Activated effector memory CD4-positive, alpha-beta T cell treated with Interleukin-2 at 50 U/mL for 16 hours (primary cell): ENCODE measurements at places on chromosomes 2 and 18.

GRCh38 chr2:169232551-169233154, 129.7 kb downstream of the LRP2 start:
- DNase-seq: no peak

GRCh38 chr2:136929531-136929930, 164.2 kb downstream of the THSD7B start:
- DNase-seq: no peak

- DNase-seq: no peak
Observed at GRCh38 chr2:17752892-17753802, 463 bp downstream of the SMC6 start.

GRCh38 chr18:31776093-31776492, 15.4 kb upstream of the SLC25A52 start:
- DNase-seq: no peak

- DNase-seq: no peak
Observed at GRCh38 chr18:29181151-29181901, 1004.4 kb upstream of the CDH2 start.
